ENCODE measurements at places on chromosomes 2 and 18.

- H3K4me3 ChIP-seq = no peak overlapping the region
- H3K27ac ChIP-seq = no peak overlapping the region
- no peaks in the 10 kb centered on the region for H3K36me3 ChIP-seq
- H3K27me3 ChIP-seq = no peaks in the 10 kb centered on the region
- H3K4me1 ChIP-seq = no peaks in the 10 kb centered on the region
Observed at GRCh38 chr2:159094173-159094737, 125.8 kb downstream of the TANC1 start.

- peaks cover 2% of the 10 kb centered on the region for H3K4me1 ChIP-seq
- H3K36me3 ChIP-seq = no peaks in the 10 kb centered on the region
- no peak overlapping the region for H3K27ac ChIP-seq
- DNase-seq = no peak
- H3K4me3 ChIP-seq = peak overlapping the region; percentile 65
Observed at GRCh38 chr2:153477636-153478288, 800 bp downstream of the RPRM start.

GRCh38 chr2:69386360-69386759, 667 bp downstream of the GFPT1 start:
- H3K27ac ChIP-seq = no peak overlapping the region
- H3K4me1 ChIP-seq = no peaks in the 10 kb centered on the region
- no peak for DNase-seq
- H3K4me3 ChIP-seq = peak overlapping the region; percentile 99

DNA sequence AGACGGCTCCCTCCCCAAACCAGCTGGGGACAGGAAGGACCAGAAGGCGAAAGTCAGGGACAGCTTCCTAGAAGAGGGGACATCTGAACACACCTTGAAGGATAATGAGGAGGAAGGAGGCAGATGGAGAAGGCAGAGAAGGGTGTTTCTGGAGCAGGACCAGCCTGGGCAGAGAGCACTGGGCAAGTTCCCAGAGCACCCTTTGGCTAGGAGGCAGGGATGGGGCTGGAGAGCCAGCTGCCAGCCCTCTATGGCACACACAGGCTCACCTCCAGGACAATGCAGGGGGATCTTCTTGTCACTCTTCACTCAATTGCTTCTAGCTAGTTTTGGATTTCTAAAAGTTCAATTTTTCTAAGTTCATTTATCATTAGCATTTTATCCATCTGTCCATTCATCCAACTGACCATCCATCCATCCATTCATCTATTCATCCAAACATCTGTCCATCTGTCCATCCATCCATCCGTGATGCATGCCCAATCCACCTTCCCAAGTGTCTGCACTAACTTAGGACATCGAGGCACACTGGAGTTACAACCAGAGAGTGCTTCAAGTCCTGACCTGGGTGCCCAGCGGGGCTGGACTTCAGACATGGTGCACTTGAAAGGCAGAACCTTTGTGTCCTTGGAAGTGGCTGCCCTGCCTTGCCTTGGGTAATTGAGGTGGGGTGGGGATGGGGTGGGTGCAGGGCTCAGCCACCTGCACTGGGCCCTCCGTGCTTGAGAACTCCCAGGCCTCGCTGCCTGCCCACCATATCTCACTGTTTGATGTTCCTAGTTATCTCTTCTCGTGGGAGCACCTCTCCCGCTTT, 42.5 kb downstream of the INHBB start:
- no peaks in the 10 kb centered on the region for H3K27me3 ChIP-seq
- H3K36me3 ChIP-seq = no peaks in the 10 kb centered on the region
- no peak overlapping the region for H3K4me3 ChIP-seq
- no peaks in the 10 kb centered on the region for H3K4me1 ChIP-seq

DNA sequence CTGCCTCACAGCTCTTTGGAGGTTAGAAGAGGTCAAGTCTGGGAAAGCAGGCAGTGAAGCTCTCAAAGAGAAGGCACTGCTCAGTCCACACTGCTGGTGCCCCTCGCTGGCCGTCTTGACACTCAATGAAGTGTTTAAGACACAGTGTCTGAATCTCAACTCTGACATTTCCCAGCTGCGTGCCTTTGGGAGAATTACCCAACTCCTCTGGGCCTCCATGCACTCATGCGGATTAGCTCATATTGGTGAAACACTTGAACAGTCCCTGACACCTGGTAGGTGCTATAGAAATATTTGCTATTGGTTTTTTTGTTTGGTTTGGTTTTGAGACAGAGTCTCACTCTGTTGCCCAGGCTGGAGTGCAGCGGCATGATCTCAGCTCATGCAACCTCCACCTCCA, 281.0 kb downstream of the SRBD1 start:
- H3K4me3 ChIP-seq = no peak overlapping the region
- no peaks in the 10 kb centered on the region for H3K27me3 ChIP-seq
- no peaks in the 10 kb centered on the region for H3K36me3 ChIP-seq
- no peak for DNase-seq

DNA sequence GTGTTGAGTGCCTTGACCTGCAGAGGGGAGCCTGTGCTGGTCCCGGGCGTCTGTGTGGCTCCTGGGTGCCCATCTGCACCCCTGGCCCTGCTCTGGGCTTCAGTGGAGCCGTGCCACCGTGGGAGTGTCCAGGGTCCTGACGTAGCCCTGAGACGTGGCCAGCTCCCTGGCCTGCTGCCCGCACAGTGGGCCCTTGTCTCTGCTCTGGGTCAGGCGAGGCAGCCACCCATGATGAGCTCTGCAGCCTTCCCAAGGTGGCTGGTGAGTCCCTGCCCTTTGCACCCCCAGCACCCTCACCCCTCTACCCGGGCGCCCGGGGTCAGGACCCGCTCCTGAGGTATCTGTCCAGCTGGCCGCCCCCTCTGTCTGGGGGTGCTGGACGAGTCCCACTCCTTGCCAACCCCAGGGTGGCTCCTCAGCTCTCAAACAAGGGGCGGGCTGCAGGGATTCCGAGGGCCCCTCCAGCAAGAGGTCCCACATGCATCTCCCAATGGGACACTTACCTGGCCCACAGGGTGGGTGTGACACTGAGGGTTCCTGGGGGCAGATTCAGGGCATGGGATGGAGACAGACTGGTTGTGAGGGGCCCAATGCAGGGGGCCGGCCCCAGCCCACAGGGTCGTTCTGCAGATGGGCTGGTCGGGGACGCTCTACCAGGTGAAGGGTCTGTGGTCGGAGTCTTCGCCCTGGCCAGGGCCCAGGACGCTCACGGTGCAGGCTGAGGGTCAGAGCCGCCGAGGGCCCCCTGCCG, 2.4 kb downstream of the NEU4 start:
- no peak for DNase-seq
- no peak overlapping the region for H3K4me3 ChIP-seq
- peaks cover 4% of the 10 kb centered on the region for H3K4me1 ChIP-seq
- H3K27me3 ChIP-seq = no peaks in the 10 kb centered on the region
- H3K27ac ChIP-seq = no peak overlapping the region

GRCh38 chr2:40096360-40096759, 317.3 kb upstream of the THUMPD2 start:
- H3K4me1 ChIP-seq = no peaks in the 10 kb centered on the region
- DNase-seq = no peak
- no peaks in the 10 kb centered on the region for H3K36me3 ChIP-seq
- no peak overlapping the region for H3K4me3 ChIP-seq
- no peaks in the 10 kb centered on the region for H3K27me3 ChIP-seq

GRCh38 chr2:137910641-137911040, 53.6 kb upstream of the HNMT start:
- no peak for DNase-seq
- H3K36me3 ChIP-seq = no peaks in the 10 kb centered on the region
- no peaks in the 10 kb centered on the region for H3K4me1 ChIP-seq

GRCh38 chr18:76392349-76392748, 102.7 kb downstream of the ZNF516 start:
- no peak for DNase-seq
- no peak overlapping the region for H3K4me3 ChIP-seq
- no peaks in the 10 kb centered on the region for H3K4me1 ChIP-seq
- H3K27ac ChIP-seq = no peak overlapping the region

DNA sequence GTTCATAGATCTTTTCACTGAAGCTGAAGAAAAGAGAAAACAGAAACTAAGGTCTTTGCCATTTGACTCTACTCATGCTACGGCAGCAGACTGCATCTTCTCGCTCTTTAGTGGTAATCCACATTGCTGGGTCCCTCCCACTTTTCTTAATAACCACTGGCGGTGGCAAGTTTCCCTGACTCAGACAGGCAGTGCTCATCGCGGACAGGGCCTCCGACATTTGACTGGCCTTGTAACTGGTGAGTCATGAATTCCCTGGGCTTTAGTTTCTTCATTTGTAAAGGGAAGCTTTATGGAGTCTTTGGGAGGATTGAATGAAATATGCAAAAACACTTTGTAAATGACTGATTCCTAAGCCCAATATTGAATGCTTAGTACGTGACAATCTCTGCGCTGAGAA, 238.2 kb upstream of the RBBP8 start:
- H3K36me3 ChIP-seq = no peaks in the 10 kb centered on the region
- no peaks in the 10 kb centered on the region for H3K27me3 ChIP-seq
- peak; percentile 7 for DNase-seq

DNA sequence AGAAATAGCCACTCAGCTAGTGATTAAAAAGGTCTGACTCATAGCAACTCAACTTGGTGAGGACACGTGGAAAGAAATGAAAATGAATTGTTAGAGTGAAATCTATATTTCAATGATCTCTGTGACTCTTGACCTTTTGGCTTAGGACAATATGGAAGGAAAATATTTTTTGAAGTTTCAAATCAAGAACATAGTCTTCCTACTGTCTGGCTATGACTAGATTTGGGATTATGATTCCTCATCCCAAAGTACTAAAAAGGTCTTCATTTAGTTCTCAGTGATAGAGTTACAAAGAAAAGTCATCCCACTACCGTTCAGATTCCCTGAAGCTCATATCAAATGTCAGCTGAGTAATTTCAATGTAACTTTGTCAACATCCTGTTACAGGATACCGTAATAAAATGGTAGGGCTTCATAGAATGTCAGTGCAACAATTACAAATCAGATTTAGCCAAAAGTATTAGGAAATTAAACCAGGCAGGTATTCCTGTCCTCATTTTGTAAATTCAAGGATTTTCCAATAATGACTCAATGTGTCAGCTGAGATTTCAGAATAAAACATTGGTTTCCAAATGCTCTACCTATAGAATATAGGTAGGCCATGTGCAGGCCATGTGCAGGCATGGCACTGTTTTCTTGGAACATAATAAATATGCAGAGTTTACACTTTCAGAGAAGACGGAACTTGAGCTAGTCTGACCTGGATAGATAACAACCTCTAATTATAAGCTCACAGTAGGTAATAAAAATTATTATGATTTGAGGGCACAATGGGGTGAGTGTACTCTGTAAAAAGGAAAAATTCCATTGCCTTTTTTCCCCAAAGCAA, 36.0 kb downstream of the ANKRD29 start:
- DNase-seq = no peak
- H3K27ac ChIP-seq = no peak overlapping the region
- H3K36me3 ChIP-seq = no peaks in the 10 kb centered on the region
- H3K4me1 ChIP-seq = no peaks in the 10 kb centered on the region
- H3K4me3 ChIP-seq = no peak overlapping the region

GRCh38 chr2:223037445-223037800, 14.6 kb upstream of the KCNE4 start:
- H3K4me1 ChIP-seq = peaks cover 1% of the 10 kb centered on the region
- no peak overlapping the region for H3K4me3 ChIP-seq
- H3K36me3 ChIP-seq = no peaks in the 10 kb centered on the region
- H3K27ac ChIP-seq = no peak overlapping the region
- no peaks in the 10 kb centered on the region for H3K27me3 ChIP-seq

All from iPS DF 6.9 (cell line).